Natural killer cell treated with Interleukin-12 subunit alpha and Interleukin-12 subunit beta and Interleukin-15 and Interleukin-18, amount 100 ng/mL, for 72 hours (primary cell): ENCODE measurements at places on chromosomes 4 and X. TPM values are rescaled to one million over a fixed set of nuclear protein-coding genes. Genes with fewer than 3 reads are reported as not detected.

The TBX22 gene
- total RNA-seq, result not detected

The MAGED4 gene
- total RNA-seq, result 1.2 TPM

The TMEM255A gene
- total RNA-seq, result not detected

The RAB33A gene
- total RNA-seq, result 25.4 TPM

The CPZ gene
- not detected for total RNA-seq

- no peak for DNase-seq
Observed at GRCh38 chr4:146255874-146256273, 41.5 kb downstream of the REELD1 start.

DNA sequence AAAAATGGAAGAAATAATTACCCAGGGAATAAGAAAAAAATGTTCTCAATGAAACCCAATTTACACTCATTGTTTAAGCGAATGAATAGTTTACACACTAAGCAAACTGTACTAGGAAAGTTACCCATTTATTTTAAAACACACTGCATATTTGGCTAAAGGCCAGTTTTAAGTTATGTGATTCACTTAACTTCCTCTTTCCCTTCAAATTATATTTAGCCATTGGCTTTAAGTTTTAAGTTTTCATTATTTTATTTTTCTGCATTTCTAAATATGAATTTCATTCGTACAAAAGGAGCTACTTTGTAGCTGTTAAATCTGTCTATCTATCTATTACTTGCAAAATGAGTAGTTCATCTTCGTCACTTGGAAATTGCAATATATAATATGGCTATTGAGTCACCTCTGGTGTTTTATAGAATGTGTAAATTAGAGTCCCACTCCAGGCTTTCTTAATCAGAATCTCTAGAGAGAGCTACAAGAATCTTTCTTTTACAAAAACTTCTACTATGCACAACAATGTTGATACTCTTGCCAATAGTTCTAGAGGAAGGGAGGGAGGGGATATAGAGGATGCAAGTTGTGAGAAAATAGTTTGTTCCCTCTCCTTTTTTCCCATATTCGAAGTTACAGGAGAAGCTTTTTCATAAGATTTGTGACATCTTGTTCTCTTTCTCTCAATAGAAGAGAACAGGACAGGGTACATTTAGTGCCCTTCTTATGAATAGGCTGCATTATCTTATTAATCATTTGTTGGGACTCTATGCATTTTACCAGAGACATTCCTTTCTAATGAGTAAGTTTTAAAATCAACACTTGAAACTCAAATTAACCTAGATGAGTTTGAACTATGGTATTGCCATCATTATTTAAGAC, 41.8 kb downstream of the SULT1B1 start:
- no peak for DNase-seq

DNA sequence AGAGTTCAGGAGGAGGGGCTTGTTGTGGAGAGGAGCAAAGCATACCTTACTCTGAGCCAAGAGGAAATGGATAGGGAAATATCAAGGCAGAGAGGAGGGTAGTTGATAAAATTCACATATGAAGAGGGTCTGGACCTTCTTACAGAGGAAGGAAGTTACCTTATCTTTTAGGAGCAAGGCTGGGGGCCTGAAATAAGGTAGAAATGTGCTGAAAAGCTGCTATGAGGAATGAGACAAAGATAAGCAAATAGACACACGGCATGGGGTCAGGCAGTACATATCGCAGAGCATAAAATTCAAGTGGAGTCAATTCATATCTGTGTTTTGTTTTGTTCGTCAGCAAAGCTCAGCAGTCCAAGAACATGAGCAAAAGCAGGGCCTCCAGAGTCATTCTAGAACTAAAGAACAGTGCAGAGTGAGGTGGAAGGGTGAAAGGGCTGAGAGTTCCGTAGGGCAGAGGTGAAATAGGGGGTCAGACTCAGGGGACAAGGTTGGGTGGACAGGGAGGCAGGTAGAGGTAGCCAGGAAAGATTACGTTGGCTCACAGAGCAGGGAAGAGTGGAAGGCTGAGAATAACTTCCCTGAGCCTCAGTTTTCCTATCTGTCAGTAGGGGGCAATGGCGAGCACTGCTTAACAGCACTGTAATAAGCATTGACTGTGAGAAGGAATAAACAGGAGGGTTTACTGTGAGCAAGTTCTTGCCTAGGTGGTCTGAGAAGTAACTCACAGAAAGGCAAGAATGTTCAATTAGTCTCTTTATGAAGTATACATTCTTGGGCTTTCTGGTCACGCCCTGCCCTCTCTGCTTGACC, 9.2 kb downstream of the VSIG4 start:
- peak; percentile 73 for DNase-seq

DNA sequence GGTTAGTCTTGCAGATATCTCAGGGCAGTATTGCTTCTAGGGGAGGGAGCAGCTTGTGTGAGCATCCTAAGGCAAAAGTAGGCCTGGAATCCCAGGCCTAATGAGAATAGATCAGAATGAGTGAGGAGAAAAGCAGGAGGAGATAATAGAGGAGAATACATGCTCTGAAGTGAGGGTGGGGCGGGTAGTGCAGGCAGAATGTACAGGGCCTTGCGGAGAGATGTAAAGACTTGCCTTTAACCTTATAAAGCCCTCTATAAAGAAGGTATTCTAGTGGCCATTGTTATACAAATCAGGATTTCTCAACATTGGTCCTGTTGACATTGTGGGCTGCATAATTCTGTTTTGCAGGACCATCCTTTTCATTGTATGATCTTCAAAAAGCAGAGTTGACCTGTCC, 855.3 kb downstream of the PCDH7 start:
- DNase-seq, result no peak

DNA sequence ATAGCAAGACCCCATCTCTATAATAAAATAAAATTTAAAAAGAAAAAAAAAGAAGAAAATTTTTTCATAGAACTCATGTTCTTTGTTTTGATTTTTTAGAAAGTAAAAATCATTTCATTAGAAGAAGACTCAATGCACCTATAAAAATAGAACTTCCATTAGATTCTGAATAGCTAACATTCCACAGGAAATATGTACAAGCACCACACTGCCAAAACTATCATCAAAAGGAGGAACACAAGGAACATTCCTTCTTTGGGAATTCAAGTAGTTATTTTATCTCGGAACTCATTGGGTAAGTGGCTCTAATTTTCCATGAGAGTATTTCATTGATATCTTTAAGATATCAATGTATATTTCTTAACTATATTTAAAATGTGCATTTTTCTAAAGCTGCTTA, 157.6 kb downstream of the CAMK2D start:
- DNase-seq, result no peak

GRCh38 chrX:55450259-55450658, 1.7 kb upstream of the MAGEH1 start:
- no peak for DNase-seq

- DNase-seq, result no peak
Observed at GRCh38 chrX:84188320-84188834, 378 bp upstream of the RPS6KA6 start.

GRCh38 chr4:139253713-139254112, 26.3 kb downstream of the MGARP start:
- no peak for DNase-seq

DNA sequence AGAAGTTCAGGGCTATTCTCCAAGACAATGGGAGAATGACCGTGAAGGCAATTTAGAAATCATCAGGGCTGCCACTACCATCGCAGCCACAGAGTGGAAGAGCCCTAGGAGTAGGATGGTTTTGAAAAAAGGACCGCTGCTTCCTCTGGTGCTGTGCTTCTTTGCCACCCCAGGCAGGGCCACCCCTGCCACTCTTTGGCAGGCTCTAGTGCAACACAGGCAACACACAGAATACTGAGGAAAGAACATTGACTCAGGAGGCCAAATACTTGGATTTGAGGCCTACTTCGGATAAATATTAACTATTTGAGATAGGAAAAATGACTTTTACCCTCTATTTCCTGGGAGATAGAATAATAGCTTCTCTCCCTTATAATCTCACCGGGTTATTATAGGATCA, 228.9 kb upstream of the BOD1L1 start:
- no peak for DNase-seq

- DNase-seq, result no peak
Observed at GRCh38 chrX:1928805-1929204, 313.9 kb downstream of the ASMT start.

- no peak for DNase-seq
Observed at GRCh38 chr4:69910016-69910782, 20.7 kb upstream of the CSN1S1 start.

GRCh38 chr4:59484944-59485343, 1715.2 kb upstream of the ADGRL3 start:
- DNase-seq, result no peak
